Astrocyte (in vitro differentiated cells and primary cell): ENCODE measurements at places on chromosomes 7 and 10. TPM values are rescaled to one million over a fixed set of nuclear protein-coding genes. Genes with fewer than 3 reads are reported as not detected.

The DGKB gene
- total RNA-seq: 0.24 and 0.39 TPM in 2 replicates

The SP8 gene
- total RNA-seq: 0.36 and 0.70 TPM in 2 replicates

The SORCS1 gene
- 1.1 and 1.4 TPM in 2 replicates for total RNA-seq

The MACC1 gene
- 0.19 and 2.0 TPM in 2 replicates for total RNA-seq

The CALHM1 gene
- not detected in 2 replicates for total RNA-seq

DNA sequence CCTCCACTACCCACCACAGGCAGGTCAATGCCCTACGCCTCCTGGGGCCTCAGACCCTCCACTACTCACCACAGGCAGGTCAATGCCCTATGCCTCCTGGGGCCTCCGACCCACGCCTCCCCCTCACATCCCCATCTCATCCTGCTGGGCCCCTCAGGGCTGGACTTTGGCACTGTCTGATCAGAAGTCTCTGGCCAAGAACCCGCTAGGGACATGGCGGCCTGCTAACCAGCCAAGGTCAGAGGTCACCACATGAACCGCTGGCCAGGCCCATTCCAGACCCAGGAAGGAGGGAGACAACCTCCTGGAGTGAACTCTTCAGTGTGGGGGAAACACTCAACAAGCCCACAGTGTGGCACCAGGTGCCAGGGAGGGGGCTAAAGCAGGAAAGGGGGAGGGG lies 55.8 kb downstream of the STK32C start:
- peaks cover under 1% of the 10 kb centered on the region for H3K4me1 ChIP-seq
- H3K4me3 ChIP-seq: no peak overlapping the region
- H3K27me3 ChIP-seq: no peaks in the 10 kb centered on the region
- no peak for DNase-seq

DNA sequence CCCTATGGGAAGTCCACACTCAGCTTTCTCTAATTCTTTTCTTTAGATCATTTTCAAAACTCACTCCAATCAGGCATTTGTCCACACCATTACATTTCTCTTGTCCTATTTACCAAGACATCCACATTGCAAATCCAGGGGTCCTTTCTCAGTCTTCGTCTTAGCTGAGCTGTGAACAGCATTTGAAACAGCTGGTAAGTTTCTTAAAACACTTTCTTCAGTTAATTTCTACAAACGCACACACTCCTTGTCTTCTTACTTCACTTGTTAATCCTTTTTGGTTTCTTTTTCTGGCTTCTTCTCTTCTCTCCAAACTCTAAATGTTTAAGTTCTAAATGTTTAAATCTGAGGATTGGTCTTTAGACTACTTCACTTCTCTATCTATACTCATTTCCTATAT lies 769.3 kb downstream of the PHTF2 start:
- H3K4me3 ChIP-seq: no peak overlapping the region
- H3K27me3 ChIP-seq: no peaks in the 10 kb centered on the region

DNA sequence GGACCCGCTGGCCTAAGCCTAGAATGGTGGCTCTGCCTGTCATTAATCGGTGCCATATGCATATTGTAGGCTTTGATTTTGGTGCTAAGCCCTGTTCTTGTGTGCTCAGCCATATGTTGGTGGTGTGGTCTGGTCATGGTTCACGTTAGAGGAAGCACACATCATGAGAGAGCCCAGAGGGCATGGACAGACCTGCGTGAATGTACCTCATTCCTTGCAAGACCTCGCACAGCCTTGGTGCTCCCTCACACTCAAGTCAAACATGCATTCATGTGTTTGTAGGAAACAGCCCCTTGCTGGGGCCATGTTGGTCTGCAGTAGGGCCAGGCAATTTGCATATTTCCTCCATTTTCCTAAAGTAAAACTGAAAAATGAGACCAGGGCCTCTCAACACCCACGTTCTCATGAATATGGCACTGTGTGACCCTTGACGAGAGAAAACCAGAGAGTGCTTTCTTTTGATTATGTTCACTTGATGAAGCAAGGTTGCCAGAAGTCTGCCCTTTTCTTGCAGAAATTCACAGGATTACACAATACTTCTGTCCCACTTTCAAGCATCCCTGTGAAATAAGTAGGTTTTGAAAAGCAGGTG lies 268.7 kb downstream of the CELF2 start:
- H3K4me1 ChIP-seq: no peaks in the 10 kb centered on the region
- no peak for DNase-seq
- H3K4me3 ChIP-seq: no peak overlapping the region
- no peak overlapping the region for H3K27ac ChIP-seq

DNA sequence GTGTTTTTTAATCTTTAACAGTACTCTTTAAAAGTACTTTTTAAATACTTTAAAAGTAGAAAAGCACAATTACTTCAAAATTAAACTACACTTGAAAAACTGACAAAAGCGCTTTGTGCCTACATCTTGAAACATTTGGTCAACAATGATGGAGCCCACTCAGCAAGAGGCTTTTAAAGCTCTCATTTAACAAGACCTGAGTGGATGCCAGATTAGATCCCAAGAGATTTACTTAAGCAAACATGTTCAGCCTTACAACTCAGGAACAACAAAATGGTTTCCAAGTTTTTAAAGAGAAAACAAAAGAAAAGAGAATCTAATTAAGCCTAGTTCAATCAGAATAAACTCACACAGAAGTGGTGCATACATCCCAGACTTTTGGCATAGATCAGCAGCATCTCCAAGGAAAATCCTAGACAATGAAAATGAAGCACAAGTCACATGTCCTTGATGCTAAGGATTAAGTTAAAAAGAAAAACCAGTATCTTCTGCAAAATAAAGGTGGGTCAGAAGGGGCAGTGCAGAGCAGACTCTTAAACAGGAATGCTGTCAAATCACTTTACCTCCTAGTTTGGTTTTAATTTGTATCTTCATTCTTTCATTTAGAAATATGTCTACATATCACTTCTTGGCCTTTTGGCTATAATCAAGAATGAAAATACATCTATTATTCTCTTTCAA lies 26.2 kb downstream of the HIBADH start:
- H3K27ac ChIP-seq: no peak overlapping the region

DNA sequence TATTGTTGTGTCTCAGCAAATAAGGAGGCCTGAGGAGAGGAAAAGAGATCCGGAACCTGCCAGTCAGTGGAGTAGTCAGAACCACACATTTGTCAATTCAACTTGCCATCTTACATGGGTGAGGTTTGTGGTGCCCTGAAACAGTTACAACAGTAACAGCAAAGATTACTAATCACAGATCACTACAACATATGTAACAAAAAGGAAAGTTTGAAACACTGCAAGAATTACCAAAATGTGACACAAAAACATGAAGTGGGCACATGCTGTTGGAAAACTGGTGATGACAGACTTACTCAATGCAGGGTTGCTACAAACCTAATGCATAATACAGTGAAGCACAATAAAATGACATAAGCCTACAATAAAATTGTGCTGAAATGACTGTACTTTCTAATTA lies 89.4 kb downstream of the LRRN3 start:
- H3K4me1 ChIP-seq: no peaks in the 10 kb centered on the region
- no peak overlapping the region for H3K4me3 ChIP-seq
- no peaks in the 10 kb centered on the region for H3K27me3 ChIP-seq
- no peak overlapping the region for H3K27ac ChIP-seq
- no peak for DNase-seq

DNA sequence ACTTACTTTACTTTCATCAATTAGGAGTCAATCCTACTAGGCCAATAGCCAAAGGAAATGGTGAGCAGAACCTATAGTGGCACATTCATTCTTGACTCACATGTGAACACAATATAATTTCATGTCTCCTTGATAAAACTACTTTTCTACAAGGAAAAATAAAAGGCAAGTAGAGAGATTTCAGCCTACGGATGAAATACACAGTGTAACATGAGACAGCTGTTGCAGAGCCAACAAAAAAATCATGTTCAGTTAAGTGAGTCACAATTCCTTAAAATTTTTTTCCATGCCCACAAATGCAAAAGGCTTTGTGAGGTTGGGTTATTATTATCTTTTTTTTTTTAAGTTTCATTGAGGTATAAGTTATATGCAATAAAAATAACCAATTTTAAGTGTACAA lies 54.8 kb downstream of the GPR141 start:
- no peak for DNase-seq
- no peaks in the 10 kb centered on the region for H3K4me1 ChIP-seq
- H3K4me3 ChIP-seq: no peak overlapping the region
- H3K27me3 ChIP-seq: no peaks in the 10 kb centered on the region

DNA sequence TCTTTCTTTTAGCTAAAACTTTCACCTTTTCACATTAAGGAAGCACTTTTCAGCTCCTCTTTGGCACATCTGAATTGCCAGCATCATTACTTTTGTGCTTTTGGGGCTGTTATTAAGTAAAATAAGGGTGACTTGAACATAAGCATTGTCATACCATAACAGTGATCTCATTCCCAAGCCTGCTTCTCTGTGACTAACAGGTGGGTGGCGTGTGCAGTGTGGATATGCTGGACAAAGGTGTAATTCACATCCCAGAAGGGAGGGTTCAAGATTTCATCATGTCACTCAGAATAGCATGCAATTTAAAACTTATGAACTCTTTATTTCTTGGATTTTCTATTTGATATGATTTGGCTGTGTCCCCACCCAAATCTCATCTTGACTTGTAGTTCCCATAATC lies 517.4 kb upstream of the MKI67 start:
- H3K4me1 ChIP-seq: no peaks in the 10 kb centered on the region
- no peak for DNase-seq
- H3K27me3 ChIP-seq: no peaks in the 10 kb centered on the region
- no peak overlapping the region for H3K27ac ChIP-seq
- no peak overlapping the region for H3K4me3 ChIP-seq

GRCh38 chr10:70227548-70228320 lies 5.5 kb downstream of the PPA1 start:
- H3K4me1 ChIP-seq: peaks cover 13% of the 10 kb centered on the region
- peaks cover 11% of the 10 kb centered on the region for H3K36me3 ChIP-seq
- H3K27ac ChIP-seq: no peak overlapping the region
- no peak for DNase-seq
- no peak overlapping the region for H3K4me3 ChIP-seq
